ENCODE measurements at places on chromosomes 2 and 18.

DNA sequence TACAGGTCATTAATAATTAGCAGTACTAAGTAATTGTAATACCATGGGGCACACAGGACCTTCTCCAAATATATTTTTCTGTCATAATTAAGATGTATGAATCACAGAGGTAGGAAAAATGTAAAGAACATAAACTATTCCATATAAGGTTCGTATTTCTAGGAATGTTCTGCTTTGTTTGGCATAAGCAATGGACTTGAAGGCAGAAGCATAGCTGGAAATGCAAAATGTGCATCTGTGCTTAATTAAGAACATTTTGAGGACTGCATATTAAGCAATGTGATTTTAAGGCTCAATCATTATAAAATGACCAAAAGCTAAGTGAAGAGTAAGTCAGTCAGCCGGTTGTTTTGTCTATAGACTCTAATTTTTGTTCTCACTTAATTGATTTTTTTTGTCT, 123.2 kb downstream of the RBM43 start:
- no peak for DNase-seq

DNA sequence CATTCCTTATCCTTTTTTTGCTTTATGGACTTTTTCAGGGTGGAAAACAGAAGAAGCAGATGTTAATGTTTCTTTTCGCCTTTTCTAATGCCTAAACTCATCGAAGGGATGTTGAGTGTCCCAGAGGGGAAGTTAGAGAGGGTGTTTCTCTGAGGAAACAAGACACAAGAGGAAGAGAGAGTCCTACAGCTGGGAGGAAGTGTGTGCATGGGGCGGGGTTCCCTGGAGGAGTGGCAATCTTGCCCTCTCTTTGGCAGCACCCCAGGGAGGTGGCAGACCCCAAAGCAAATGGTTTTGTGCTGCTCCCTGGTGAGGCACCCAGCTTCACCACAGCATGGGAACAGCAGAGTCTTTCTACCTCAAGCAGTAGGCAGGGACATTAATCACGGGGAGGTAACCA, 377.6 kb downstream of the RND3 start:
- no peak for DNase-seq

DNA sequence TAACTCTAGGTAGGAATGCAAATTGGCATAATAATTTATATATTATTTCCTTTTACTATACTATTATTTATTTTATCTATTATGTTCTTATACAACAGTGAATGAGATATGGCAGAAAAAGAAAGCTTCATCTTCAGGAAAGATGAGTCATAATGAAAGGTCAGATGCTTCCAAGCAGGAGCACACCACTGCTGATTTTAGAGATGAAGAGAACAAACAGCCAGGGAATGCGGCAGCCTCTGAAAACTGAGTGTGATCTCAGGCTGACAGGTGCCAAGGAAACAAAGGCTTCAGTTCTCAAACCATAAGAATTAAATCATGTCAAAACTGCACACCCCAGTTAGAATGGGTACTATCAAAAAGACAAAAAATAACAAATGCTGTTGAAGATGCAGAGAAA, 149.0 kb downstream of the CCDC178 start:
- DNase-seq: no peak

GRCh38 chr2:25879133-25879730, 945 bp upstream of the ASXL2 start:
- no peak for DNase-seq

DNA sequence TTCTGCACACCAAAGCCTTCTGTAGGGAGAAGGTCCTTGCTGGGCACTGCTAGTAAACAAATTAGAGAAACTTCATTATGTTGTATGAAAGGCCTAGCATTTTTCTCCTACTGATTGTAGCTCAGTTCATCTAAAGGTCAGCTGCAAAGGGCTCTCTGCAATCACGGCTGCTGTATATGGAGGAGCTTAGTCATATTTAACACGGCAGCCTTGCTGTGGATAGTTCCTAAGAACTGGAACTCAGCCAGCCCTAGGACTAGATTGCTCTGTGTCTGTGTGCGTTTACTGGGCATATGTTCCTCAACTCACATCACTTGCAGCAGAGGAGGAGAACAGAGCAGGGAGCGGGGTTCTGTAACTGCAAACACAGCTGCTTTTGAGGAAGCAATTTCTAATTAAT, 1103.9 kb upstream of the KLHL29 start:
- DNase-seq: no peak

- DNase-seq: no peak
Observed at GRCh38 chr2:69837533-69837932, 8.1 kb downstream of the GMCL1 start.

DNA sequence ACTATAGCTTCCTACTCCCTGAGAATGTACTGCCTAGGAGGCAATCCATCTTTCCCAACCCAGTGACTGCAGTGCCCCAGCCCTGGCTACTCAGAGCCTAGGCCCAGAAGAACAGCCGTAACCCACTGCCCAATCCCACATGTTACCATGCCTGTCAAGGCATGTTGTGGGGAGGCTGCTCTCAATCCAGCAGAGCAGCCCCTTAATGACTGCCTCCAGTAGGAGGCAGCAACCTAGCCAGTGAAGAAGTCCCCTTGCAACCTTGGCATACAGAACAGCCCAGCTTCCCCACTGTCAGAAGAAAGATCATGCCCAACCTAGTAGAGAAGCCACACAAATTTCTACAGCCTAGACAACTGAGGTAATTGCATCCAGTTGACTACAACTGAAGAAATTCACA, 44.2 kb upstream of the CDH7 start:
- no peak for DNase-seq

DNA sequence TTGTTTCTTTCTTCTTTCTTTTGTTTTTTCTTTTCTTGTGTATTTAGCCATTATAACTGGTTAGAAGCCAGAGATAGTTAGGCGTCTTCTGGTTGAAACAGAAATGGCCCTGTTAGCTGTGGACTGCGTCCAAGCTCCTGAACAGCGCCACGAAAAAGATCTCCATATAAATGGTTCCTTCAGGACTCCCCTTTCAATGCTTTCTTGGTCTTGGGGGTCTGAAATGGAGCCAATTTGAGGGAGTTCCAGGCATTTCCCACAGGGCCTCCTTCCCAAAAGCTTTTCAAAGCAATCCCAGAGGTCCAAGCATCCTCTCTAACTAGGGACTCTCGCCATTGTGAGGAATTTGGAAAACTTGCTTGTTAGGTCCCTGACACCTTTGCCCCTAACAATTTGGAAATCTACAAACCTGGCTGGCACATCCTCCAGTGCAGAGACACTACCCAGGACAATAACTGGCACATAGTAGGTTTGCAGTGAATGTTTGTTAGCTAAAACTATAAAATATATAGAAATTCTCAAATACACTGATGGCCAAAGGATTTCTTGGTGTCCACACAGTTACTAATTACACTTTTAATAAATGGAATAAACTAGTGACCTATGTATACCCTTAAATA, 80.1 kb downstream of the MYCN start:
- DNase-seq: no peak

- DNase-seq: no peak
Observed at GRCh38 chr2:149100739-149101699, 62.5 kb downstream of the LYPD6B start.

GRCh38 chr2:227612546-227613271, 1.9 kb downstream of the SCYGR3 start:
- no peak for DNase-seq

- DNase-seq: no peak
Observed at GRCh38 chr2:46383784-46384456, 86.7 kb downstream of the EPAS1 start.

DNA sequence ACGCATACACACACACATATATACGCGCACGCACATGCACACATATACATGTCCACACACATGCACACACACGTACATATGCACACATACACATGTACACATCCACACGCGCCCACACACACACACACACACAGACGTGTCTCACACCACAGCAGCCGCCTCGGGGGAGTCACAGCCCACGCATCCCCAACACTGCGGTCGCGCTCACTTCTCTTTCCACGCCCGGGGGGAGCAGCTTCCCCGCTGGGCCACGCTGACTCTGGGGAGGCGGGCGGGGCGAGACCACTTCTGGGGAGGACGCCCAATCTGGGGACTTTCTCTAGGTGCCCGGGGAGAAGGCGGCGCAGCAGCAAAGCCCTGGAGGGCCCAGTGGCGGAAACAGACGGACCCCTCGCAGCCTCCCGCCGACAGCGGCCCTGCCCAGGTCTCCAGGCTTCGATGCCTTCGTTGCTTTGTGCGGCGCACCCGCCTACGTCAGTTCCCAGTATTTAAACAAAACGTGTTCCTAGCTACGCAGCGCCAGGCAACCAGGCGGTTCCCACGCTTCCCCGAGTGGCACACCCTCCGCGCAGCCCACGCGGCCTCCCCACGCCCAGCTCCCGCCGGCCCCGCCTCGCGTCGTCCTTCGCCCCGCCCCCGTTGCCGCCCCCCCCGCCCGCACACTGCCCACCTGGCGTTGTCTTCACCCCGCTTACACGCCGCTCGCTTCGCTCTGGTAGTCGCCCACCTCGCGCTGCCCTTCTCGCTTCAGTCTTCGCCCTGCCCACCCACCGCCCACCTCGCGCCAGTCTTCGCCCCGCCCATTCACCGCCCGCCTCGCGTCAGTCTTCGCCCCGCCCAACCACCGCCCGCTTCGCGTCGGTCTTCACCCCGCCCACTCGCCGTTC, 810 bp upstream of the RBFA start:
- no peak for DNase-seq

DNA sequence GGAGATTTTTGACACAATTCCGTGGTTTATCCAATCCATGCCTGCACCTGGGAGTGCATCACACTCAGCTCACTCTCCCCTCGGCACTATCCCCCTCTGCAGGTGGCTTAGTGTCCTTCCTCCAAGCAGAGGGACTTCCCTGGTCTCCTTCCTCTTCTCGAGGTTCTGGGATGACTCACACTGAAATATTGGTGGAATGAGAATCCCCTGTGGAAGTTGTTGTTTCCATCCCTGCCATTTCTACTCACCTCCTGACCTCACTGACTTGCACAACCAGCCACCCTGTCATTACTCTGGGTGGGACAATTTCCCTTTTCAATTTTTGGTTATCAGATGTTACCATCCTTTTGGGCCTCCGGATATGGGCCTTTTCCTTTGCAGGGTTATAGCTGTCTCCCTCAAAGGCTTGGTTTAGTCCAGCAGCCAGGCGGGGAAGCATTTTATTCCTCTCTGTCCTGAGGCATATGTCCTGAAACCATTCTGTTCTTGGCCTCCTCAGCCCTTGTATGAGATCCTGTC, 59.9 kb downstream of the PTPRM start:
- no peak for DNase-seq

- DNase-seq: no peak
Observed at GRCh38 chr2:17043173-17043572, 377.5 kb upstream of the CYRIA start.

- DNase-seq: no peak
Observed at GRCh38 chr2:25912851-25913695, 34.8 kb upstream of the ASXL2 start.

GRCh38 chr2:65499216-65499615, 66.8 kb upstream of the SPRED2 start:
- DNase-seq: no peak

DNA sequence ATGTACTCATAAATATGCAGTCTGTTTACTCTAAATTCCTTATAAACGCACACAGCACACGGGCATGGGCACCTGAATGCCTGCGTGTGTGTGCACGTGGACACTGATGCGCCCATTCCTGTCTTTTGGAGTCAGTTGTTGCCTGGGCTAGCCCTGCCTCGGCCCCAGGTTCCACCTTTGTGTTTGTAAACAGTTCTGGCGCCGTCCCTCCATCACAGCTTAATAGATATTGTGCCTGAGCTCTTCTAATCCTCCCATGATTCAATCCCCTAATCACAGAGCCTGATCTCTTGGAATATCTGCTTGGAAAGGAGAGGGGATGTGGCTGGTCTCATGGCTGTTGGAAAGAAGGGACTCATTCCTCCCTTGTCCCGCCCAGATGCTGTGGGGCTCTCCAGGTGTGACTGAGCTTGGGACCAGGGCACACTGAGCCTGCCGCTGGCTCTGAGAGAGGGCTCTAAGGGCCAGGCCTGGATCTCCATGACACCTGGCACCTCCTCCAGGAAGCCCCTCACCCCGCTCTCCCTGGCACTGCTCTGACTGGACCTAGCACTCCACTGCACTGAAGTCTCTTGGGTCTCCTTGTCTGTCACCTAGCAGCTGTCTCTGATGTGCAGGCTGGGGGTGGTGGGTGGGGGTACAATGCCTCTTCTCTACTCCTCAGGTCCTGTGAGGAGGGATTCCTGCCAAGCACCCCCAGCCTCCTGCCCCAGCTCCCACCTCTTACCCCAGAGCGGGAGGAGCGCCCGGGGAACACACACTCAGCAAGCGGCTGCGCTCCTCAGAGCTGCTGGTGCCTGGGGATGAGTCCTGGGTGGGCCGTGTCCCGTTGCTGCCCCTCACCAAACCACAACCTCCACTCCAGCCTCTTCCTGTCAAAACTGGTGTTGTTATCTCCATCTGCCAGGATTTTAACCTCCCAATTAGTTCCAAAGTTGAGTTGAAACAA, 181.3 kb downstream of the INHBB start:
- no peak for DNase-seq

- DNase-seq: no peak
Observed at GRCh38 chr18:24695168-24695567, 234.7 kb downstream of the HRH4 start.

- DNase-seq: no peak
Observed at GRCh38 chr18:69035756-69036155, 237.9 kb downstream of the CCDC102B start.

GRCh38 chr2:176612036-176612435, 342.8 kb downstream of the MTX2 start:
- no peak for DNase-seq

GRCh38 chr2:158097481-158097880, 4.2 kb upstream of the UPP2 start:
- DNase-seq: no peak

DNA sequence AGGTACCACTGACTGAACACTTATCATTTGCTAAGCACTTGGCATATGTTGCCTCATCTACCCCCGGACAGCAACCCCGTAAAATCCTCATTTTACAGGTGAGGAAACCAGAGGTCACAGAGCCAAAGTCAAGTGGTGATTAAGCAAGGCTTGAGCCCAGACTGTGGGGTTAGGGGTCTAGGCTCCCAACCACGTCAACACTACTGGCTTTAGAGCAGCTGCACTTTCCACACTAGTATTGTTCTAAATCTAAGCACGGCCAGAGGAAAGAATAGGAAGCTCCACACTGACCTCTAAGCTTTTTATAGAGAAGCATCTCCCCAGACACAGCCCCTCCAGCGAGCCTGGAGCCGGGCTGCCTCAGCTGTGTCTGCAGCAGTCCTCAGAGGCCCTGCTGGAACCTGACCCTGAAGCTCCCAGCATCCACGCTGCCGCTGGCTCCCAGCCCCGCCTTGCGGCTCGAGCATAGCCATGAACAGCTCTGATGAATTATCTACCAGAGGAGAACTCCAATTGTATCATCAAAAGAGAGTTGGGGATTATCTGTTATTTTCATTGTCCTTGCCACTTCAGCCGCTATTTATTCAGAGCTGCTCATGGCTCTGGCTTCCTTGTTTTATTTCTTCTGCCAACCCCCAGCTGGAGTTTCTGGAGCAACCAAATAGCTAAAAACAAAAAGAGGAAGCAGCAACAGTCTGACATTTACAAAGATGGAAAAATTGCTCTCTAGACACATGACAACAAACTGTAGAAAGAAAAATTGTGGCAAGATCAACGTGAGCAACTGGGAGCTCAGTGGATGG, 62.2 kb upstream of the RTN4 start:
- no peak for DNase-seq

- DNase-seq: no peak
Observed at GRCh38 chr2:176392744-176393414, 123.6 kb downstream of the MTX2 start.
